Stimulated activated CD4-positive, alpha-beta T cell treated with anti-CD3 and anti-CD28 coated beads, Interleukin-1b, Interleukin-23, amount 100 ng/mL, for 1 hour (primary cell): ENCODE measurements at places on chromosomes 7 and 10.

GRCh38 chr10:386771-387592 lies 251.7 kb downstream of the ZMYND11 start:
- no peak for DNase-seq

- DNase-seq = no peak
These were observed 503.1 kb downstream of the GRID1 start for GRCh38 chr10:85863301-85864172.

DNA sequence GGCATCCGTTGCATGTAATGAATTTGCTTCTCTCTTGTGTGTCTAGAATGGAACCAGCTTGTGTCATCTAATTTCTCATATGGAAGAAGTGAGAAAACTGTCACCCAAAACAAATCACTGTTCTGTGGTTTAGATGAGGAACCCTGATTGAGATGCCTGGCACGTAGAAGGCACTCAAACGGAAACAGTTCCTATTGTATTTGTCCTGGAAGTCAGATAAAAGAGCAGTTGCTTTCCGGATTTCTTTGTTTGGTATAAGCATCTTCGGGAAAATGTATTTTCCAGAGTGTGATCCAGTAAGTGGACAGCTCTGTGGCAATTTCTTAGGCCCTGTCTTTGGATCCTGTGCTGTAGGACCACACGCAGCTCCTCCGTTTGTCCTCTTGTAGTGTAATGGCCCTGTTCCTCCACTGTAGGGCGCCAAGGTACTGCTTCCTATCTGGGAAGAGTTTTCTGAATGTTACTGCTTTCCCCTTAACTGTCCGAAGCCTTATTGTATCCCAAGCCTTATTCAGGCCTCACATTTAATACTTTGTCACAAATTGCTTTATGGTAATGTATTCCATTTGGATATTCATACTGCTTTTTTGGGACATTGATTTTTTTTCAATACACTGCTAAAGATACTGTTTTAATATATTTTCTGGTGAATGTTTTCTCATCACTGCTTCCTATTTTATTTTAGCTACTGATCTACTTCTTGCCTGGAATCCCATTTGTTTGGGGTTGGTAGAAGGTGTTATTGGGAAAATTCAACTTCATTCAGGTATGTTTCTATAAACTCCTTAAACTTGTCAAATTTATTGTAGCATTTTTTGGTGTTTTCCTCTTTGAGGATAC lies 24.8 kb downstream of the INPP5F start:
- peak; percentile 17 for DNase-seq

DNA sequence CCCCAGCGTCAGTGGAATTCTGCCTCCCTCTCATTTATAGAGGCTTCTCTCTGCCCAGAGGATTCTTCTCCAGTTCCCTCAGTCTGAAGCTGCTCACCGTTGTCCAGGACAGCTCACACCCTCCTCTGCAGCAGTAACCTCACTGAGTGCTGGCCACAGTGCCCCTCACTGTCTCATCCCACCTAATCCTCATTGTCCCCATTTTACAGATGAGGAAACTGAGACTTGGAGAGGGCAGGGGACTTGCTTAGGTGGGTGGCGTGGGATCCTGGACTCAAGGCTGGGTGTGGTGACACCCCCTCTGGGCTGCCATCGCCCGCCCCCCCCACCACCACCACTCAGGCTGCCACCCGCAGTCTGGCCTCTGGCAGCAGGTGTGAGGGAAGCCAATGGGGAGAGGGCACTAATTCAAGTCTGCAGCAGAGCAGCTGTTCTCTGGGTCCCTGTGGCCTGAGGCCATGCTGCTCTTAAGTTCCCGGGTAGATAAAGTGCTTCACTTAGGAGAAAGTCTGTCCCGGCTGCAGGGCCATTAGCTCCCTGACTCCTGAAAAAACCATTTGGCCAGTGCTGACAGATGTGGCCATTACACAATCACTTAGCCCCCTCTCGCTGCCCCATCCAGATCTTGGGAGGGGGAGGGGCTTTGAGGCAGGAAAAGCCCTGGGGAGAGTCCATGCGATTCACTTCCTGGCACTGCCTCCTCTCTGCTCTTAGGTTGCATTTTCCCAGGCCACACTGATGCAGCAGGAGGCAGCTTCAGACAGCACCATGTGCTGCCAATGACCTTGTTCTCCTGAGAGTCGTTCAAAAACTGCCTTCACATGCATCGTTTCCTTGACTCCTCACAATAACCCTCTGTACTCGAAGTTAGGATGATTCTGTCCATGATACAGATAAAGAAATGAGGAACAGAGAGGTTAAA lies 36.3 kb downstream of the DRGX start:
- DNase-seq = no peak

DNA sequence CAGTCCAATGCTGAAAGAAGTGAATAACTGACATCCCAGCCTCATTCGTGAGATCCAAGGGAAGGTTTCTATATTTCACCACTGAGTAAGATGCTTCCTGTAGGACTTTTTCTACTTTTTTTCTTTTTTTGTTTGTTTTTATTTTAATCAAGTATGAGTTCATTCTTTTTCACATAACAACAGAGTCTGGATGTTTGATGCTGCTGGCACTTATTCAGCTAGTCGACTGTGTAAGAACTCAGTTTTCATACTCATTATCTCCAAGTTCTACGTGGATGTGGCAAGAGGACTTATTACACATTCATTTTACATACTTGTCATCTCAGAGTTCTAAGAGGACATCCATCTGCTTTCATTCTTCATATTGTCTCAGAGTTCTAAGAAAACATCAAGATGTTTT lies 86.9 kb downstream of the CPXM2 start:
- DNase-seq = no peak

- DNase-seq = peak; percentile 75
These were observed 91.8 kb downstream of the SPAG6 start for GRCh38 chr10:22436893-22437619.

DNA sequence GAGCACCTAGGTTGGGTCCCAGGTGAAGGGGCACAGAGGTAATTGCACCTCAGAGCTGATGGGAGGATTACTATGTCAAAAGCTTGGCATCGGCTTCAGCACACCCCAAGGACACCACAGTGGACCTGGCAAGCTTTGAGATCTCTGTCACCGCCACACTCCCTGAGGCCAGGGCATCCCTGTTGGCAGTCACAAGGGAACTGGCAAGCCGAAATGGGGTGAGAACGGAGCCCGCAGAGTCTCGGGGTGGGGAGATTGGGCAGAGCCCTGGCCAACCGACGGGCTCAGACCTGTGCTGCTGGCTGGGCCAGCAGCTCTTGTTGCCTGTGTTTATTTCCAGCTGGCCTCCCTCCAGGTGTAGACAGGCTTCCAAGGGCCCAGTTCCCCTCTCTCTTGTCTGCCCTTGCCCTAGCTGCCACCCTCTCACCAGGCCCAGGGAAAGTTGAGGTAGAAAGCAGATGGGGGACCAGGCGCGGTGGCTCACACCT lies 2.5 kb downstream of the HSPB1 start:
- DNase-seq = no peak

GRCh38 chr10:13922586-13922985 lies 335.8 kb downstream of the PRPF18 start:
- DNase-seq = no peak

DNA sequence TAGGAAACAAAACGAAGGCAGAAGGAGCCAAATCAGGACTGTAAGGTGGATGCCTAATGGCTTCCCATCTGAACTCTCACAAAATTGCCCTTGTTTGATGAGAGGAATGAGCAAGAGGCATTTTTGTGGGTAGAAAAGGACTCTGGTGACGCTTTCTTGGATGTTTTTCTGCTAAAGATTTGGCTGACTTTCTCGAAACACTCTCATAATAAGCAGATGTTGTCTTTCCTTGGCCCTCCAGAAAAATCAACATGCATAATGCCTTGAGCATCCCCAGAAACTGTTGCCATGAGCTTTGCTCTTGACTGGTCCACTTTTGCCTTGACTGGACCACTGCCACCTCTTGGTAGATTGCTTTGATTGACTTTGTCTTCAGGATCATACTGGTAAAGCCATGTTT lies 13.5 kb downstream of the PTPN12 start:
- DNase-seq = no peak

DNA sequence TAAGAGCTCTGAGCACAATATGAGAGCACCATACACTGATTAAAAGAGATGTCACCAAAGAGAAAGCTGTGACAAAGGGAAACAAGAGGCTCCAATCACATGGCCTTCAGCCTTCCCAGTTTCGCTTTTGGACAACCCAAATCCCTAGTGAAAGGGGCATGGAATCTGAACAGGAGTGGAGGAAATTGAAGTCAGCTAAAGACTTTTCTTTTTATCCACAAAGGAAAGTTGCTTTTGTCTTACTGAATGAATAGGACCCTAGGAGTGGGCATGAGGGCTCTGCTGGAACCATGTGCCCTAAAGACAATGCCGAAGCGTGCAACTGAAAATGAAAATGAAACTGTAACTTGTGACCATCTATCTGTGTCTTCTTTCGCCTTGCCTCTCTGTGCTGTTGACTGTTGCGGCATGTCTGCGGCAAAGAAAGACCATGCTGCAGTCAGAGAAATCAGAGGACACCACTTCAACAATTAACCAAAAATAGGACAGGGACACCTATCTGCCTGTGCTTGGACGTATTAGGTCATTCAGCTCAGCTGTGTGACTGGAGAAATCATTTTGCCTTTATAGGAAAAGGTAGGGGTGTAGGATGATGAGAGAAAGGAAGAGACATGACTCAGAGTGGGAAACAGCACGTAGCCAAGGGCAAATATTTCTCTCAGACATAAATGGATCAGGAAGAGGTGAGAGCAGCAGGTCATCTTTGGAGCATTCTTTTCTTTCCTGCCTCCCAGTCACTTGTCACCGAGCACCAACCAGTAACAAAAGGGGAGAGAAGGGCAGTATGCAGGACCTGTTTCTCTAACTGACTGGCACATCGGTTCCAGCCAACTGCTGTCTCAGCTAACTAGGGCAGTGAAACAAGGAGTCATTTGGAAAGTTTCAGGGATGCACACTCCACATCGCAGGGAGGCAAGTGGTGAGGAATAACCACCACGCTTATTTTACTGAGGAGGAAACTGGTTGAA lies 12.3 kb downstream of the CAV2 start:
- DNase-seq = no peak

- no peak for DNase-seq
These were observed 421.3 kb downstream of the EXOC4 start for GRCh38 chr7:133674079-133674763.
